ENCODE measurements at places on chromosomes 3 and 15. TPM values are rescaled to one million over a fixed set of nuclear protein-coding genes. Genes with fewer than 3 reads are reported as not detected.

GRCh38 chr3:190288836-190289235 lies 33.4 kb downstream of the CLDN1 start:
- no peak for DNase-seq

- peak; percentile 55 for DNase-seq
Measured at GRCh38 chr15:70486451-70487386, 276.6 kb downstream of the UACA start.

Gene TMEM207
- not detected for total RNA-seq

Gene ACAD11
- 14.7 TPM for total RNA-seq

GRCh38 chr3:113103588-113103987 lies 107.8 kb upstream of the BOC start:
- no peak for DNase-seq

Gene CCR3
- total RNA-seq, result not detected

GRCh38 chr3:46946856-46947545 lies 29.5 kb downstream of the CCDC12 start:
- DNase-seq, result peak; percentile 65

Data from Right ventricle myocardium superior (tissue), 1 donor.